ENCODE measurements at places on chromosomes 7 and 10.
A peak's percentile ranks its signal among the peaks of the same experiment; 100 is the strongest.

DNA sequence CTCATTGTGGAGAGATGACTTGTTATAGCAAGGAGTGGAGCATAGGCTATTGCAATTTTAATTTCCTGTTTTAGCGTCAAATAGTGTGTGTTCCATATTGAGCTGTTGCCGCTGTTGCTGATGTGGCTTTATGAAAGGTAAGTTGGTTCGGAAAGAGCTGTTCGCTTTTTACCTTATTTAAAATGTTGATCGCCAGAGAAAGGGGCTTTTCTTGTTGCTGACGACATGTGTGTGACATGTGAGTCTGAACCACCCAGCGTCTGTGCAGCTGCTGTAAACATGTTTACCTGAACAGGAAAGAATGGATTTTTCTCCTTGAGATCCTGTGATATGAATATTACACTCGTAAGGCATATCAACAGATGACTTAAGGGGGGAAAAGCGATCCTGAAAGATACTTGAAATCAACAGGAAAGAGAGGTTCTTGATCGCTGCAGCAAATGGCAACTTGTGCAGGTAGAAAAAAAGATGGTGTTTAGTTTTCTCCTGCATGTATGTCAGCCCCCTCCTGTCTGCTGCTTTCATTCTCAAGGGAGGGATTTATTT, 2.5 kb downstream of the ZEB1 start:
- DNase-seq: peak; percentile 13

DNA sequence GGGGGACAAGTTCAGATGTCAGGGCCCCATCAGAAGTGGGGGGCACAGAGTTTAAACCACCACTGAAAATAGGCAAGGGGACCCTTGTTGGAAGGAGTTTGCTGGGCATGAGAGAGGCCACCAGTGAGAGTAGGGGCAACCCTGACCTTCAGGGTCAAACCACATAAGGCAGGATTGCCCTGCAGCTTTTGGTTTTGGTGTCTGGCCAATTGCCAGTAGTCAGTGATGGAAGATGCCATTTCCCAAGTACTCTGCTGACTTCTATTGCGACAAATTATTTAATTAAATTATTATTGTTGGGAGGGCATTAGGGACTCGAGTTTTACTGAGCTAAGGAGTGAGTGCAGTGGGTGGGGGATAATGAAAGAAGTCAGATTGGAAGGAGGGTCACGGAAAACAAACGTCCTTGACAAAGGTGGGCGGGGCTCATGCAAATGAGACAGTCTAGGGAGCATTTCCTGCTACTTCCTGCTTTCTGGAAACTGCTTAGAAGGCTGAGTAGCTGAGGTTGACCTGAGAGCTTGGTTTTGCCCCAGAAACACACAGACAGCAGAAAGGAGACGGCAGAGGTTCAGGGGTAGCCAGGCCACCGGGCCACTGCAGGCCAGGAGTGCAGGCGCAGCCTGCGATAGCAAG, 74.2 kb upstream of the ANLN start:
- no peak for DNase-seq

DNA sequence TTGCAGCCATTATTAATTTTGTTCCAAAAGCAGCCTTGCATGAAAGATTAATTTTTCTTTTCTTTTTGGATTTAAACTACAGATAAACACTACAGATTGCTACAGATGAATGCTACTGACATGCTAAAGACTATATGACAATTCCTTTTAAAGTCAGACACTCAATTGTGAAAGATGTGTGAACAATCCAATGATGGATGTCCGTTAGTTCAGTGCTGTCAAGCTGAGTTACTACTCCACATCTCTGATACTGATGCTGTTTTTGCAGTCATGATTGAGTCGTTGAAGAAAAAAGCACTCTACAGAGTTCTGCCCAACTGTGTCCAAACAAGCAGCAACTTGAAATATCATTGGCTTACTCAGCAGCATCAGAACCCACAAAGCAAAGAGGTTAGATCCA, 146.8 kb downstream of the OTUD1 start:
- DNase-seq: no peak

- no peak for DNase-seq
Measured at GRCh38 chr10:128777342-128777741, 651.1 kb upstream of the MKI67 start.

GRCh38 chr7:138000081-138000701, 1.7 kb downstream of the CREB3L2 start:
- DNase-seq: peak; percentile 37

GRCh38 chr7:45203459-45203858, 45.9 kb downstream of the RAMP3 start:
- no peak for DNase-seq
